Stimulated activated memory B cell treated with anti-CD40 and anti-IgM and Interleukin-4, amounts not matched to agents 10 μg/mL and 1 μg/mL and 100 μg/mL, for 72 hours (primary cell): ENCODE measurements at places on chromosomes 7 and 10.

DNA sequence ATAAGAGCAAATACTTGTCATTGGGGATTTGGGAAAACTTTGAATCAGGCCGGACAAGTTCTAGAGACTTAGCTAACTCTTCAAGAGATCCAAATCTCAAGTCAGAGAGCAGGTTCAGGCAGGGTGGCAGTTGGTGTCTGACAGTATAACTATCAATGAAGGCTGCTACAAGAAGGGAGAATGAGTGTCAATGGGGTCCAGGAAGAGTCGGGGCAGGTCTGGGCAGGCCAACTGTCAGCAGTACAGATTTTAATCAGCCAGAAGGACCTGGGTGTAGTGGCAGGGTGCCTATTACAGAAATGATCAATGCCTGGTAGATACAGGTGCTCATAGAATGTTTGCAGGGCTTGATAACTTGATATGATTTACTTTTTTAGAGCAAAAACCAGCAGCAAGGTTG is 751.1 kb downstream of the GRM8 start:
- H3K27me3 ChIP-seq, result no peaks in the 10 kb centered on the region
- H3K4me1 ChIP-seq, result no peaks in the 10 kb centered on the region
- no peaks in the 10 kb centered on the region for H3K36me3 ChIP-seq
- peak; percentile 42 for ATAC-seq
- H3K4me3 ChIP-seq, result no peak overlapping the region
- no peak overlapping the region for H3K27ac ChIP-seq

DNA sequence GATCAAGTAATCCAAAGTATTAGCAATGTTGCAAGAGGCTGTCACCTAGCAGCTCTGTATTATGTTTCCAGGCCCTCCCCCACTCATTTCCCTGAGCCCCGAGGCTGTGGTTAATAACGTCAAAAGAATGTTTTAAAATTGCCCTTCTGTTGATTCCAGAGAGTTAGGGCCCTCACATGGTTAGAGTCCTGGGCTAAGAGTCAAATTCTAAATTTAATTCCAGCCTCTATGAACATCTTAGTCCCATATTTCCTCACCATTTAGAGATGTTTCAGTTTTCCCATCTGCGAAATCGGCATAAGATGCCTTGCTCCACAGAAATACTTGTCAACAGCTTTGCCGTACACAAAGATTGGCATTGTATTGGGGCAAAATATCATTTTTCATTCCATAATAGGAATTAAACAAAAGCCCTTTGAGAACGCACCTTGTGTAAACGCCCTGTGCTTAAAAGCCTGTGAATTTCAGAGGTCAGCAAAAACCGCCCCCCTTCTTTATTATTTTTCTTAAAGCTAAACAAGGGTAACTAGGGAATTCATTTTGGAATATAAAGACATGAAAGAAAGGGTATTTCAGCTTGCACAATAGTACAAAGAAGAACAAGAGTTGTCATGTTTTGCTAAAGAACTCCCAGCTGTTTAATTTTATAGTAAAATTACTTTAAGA is 135.8 kb downstream of the ARID5B start:
- no peak overlapping the region for H3K4me3 ChIP-seq
- H3K27me3 ChIP-seq, result no peaks in the 10 kb centered on the region
- peak overlapping the region; percentile 99 for H3K27ac ChIP-seq
- ATAC-seq, result no peak
- H3K36me3 ChIP-seq, result peaks cover 57% of the 10 kb centered on the region

- ATAC-seq, result no peak
- no peak overlapping the region for H3K27ac ChIP-seq
- no peaks in the 10 kb centered on the region for H3K27me3 ChIP-seq
- no peaks in the 10 kb centered on the region for H3K36me3 ChIP-seq
These were observed 115.8 kb downstream of the HTR7 start for GRCh38 chr10:90741926-90742565.

DNA sequence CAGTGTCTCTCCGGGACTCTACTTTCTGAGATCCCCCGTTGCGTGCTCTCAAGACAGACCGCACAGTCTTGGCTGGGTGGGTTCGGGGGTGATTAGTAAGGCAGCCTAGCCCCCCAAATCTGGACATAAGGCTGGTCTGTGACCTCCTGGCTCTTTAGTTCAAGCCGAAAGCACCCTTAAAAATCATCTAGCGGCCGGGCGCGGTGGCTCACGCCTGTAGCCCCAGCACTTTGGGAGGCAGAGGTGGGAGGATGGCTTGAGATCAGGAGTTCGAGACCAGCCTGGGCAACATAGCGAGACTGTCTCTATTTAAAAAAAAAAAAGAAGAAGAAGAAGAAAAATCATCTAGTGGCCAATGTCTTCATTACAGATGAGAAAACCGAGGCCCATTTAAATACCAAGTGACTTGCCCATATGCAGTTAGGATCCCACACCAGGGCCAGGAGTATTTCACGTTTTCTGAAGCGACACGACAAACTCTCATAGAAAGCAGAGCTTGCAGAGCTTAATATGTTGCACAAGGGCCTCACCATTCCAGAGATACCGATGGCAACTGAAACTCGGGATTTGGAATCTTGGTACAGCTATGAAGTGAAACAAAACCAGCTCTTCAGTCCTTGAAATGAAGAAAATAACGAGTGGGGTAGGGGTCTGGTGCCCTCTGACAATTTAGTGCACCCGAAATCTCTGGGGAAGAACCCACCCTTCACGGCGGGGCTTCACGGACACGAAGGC is 703 bp upstream of the HILPDA start:
- H3K27ac ChIP-seq, result peak overlapping the region; percentile 98
- H3K4me3 ChIP-seq, result peak overlapping the region; percentile 93
- H3K4me1 ChIP-seq, result peaks cover 58% of the 10 kb centered on the region
- no peak for ATAC-seq
- peaks cover 11% of the 10 kb centered on the region for H3K36me3 ChIP-seq

DNA sequence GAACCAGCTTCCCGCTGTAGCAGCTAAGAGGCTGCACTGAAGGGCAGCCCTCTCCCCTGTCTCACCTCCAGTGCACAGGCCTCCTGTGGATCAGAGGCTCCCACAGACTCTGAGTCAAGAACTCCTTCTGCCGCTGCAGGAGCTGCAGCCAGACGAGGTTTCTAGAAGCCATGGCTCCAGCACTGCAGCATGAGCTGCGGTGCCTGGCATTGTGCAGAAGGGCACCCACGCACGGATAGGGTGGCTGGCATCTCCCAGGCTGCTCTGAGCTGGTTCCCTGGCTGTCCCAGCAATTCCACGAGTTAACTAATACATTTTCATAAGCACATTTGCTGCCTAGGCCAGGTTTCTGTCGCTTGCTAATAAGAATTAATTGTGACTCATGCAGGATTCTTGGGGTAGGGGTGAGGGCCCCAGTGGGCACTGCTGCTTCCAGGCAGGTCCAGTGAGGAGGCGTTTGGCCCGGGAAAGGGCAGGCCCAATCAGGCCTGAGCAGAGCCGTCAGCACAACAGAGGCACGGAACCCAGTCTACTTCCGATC is 594.2 kb downstream of the DNAJB6 start:
- H3K27me3 ChIP-seq, result no peaks in the 10 kb centered on the region
- no peak overlapping the region for H3K27ac ChIP-seq
- no peak for ATAC-seq
- no peaks in the 10 kb centered on the region for H3K4me1 ChIP-seq
- H3K36me3 ChIP-seq, result no peaks in the 10 kb centered on the region

DNA sequence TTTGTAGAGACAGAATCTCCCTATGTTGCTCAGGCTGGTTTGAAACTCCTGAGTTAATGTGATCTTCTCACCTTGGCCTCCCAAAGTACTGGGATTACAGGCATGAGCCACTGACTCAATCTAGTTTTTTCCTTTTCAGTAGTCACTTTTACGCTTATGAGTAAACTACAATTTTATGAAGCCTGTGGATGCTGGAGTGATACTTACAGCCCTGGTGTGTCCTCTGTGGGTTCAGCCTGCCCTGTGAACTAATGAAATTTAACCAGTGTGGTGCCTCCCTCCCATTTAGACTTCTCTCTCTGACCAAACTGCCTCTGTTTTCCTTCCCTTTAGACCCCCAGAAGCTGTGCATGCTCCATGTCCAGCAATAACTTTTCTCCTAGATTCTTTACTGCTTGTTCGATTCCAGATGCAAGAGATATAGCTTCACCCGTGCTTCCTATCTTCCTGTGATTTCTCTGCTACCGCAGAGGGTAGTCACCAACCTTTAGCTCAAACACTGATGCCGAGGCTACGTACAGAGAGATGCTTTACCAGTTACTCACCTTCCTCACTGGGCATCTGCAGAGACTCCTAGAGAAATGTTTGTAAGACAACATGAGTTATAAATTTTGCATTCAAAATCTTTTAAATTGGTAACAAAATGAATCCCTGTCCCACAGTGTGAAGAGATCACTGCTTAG is 90.8 kb downstream of the KIAA1217 start:
- ATAC-seq, result no peak
- H3K4me1 ChIP-seq, result no peaks in the 10 kb centered on the region
- H3K4me3 ChIP-seq, result no peak overlapping the region
- no peaks in the 10 kb centered on the region for H3K27me3 ChIP-seq
- no peaks in the 10 kb centered on the region for H3K36me3 ChIP-seq

- no peak overlapping the region for H3K27ac ChIP-seq
- peaks cover 36% of the 10 kb centered on the region for H3K27me3 ChIP-seq
- no peaks in the 10 kb centered on the region for H3K36me3 ChIP-seq
- no peak for ATAC-seq
These were observed 20.5 kb upstream of the INPP5A start for GRCh38 chr10:132516771-132517725.

- H3K36me3 ChIP-seq, result no peaks in the 10 kb centered on the region
- peak overlapping the region; percentile 64 for H3K27ac ChIP-seq
- H3K4me3 ChIP-seq, result no peak overlapping the region
- peaks cover 44% of the 10 kb centered on the region for H3K4me1 ChIP-seq
- H3K27me3 ChIP-seq, result peaks cover 35% of the 10 kb centered on the region
- peak; percentile 15 for ATAC-seq
These were observed 100.4 kb upstream of the DDC start for GRCh38 chr7:50665403-50666123.

GRCh38 chr7:119937745-119938144 is 335.2 kb upstream of the KCND2 start:
- no peak overlapping the region for H3K4me3 ChIP-seq
- no peak overlapping the region for H3K27ac ChIP-seq
- no peak for ATAC-seq

- no peaks in the 10 kb centered on the region for H3K4me1 ChIP-seq
- no peaks in the 10 kb centered on the region for H3K27me3 ChIP-seq
- no peak overlapping the region for H3K27ac ChIP-seq
- no peak for ATAC-seq
- no peak overlapping the region for H3K4me3 ChIP-seq
These were observed 329.4 kb upstream of the MYO3A start for GRCh38 chr10:25604591-25604990.

GRCh38 chr10:94193466-94193924 is 169.2 kb downstream of the NOC3L start:
- ATAC-seq, result no peak
- no peaks in the 10 kb centered on the region for H3K27me3 ChIP-seq
- H3K36me3 ChIP-seq, result no peaks in the 10 kb centered on the region
- H3K4me1 ChIP-seq, result no peaks in the 10 kb centered on the region
- H3K4me3 ChIP-seq, result no peak overlapping the region

- H3K27me3 ChIP-seq, result peaks cover 13% of the 10 kb centered on the region
- no peaks in the 10 kb centered on the region for H3K36me3 ChIP-seq
- ATAC-seq, result no peak
- H3K4me1 ChIP-seq, result no peaks in the 10 kb centered on the region
- no peak overlapping the region for H3K4me3 ChIP-seq
These were observed 119.5 kb upstream of the CAV2 start for GRCh38 chr7:116380025-116380424.

DNA sequence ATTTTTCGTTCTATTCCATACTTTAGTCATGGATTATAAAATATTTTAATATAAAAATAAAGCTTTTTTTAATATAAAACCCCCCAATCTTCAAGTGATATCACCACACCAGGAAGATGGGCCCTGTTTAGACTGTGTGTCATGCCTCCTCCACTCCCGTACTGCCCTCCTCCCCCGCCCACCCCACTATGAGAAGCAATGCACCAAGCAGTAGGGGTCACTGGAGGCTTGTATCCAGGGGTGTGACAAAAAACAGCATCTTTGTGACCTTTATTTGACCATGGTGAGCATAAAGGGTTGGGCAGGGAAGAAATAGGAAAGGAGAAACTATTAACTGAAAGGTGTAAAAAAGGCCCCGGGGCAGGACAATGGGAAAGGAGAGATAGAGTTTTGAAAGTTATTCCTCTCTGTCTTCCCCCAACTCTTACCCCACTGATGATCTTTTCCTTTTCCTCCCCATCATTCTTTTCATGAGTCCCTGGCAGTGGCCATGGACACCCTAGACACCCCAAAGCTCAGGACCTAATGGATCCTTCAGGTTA is 3.5 kb downstream of the PITX3 start:
- no peaks in the 10 kb centered on the region for H3K36me3 ChIP-seq
- no peak for ATAC-seq
- peaks cover 52% of the 10 kb centered on the region for H3K27me3 ChIP-seq
- peaks cover 19% of the 10 kb centered on the region for H3K4me1 ChIP-seq
- H3K4me3 ChIP-seq, result no peak overlapping the region
- no peak overlapping the region for H3K27ac ChIP-seq

DNA sequence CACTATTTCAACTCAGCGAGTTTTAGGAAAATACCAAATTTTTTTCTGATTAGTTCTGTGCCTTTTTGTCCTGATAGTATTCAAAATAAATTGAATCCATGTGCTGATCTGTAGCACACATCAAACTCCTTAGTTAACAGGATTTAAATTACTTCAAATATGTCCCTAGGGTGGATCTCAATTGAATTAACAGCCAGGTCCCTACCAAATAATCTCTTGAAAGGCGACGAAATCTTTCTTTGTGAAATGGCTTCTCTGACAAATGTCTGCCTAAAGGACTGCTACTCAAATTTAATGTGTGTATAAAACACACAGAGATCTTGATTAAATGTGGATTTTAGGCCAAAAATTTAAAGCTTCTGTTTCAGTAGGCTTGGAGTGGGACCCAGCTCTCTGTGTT is 989.6 kb upstream of the KCND2 start:
- H3K4me3 ChIP-seq, result no peak overlapping the region
- H3K27ac ChIP-seq, result no peak overlapping the region
- ATAC-seq, result no peak
- no peaks in the 10 kb centered on the region for H3K27me3 ChIP-seq

DNA sequence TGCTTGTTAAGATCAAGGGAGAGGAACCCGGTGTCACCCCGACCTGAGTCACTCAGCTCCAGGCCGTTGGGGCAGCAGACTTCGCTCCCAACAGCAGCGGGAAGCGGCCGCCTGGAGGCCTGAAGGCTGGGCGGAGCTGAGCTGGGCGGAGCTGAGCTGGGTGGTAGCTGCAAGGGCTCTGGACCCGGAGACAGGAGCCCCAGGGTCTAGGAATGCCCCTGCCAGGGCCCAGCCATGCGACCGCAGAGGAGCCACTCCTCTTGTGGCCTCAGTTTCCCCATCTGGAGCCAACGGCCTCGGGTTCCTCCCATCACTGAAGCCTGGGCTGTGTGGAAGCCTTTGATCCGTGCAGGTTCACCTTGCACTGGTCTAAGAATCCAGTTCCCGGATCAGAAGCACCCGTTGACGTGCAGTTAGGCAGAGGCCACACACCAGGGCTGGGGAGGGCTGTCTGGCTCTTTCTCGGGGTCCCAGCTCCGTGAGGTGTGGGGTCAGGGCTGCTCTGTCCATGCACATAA is 21.9 kb upstream of the DPYSL4 start:
- no peak for ATAC-seq
- peaks cover 22% of the 10 kb centered on the region for H3K4me1 ChIP-seq
- no peak overlapping the region for H3K4me3 ChIP-seq
- H3K36me3 ChIP-seq, result no peaks in the 10 kb centered on the region
- H3K27ac ChIP-seq, result no peak overlapping the region
- H3K27me3 ChIP-seq, result peaks cover 29% of the 10 kb centered on the region

GRCh38 chr7:125391921-125392320 is 462.3 kb upstream of the POT1 start:
- H3K27ac ChIP-seq, result no peak overlapping the region
- H3K27me3 ChIP-seq, result no peaks in the 10 kb centered on the region
- H3K4me1 ChIP-seq, result no peaks in the 10 kb centered on the region
- no peak overlapping the region for H3K4me3 ChIP-seq
